SIG-M5 (cell line): ENCODE measurements at places on chromosomes 11 and 22.

- no peak for DNase-seq
Observed at GRCh38 chr11:12604557-12605153, 69.6 kb upstream of the TEAD1 start.

- DNase-seq = no peak
Observed at GRCh38 chr22:49354516-49355210, 473.0 kb downstream of the BRD1 start.

DNA sequence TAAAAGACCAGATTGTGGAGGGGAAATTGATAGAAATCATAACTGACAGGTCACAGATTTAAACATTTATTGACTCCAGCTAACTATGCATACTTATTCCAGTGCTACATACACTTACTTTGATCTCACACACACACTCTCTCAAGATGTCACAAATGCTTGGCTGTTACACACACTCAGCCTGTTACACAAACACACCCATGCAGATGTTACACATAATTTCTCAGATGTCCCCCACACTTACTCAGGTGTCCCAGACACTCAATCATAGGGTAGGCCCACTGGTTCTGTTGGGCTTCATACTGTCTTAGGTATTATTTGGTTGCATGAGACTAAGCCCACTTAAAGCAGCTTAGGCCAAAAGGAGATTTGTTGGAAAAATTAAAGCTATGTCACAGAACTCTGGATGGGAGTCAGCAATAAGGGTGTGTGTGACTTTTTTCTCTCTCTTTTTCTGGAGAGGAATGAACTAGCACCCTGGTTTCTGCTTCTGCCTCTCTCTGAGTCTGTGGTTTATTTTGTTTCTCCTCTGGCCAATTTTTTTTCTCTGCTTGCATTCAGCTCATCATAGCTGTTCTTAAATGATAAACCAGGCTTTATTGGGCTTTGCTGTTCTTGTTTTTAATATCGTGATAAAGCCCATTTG, 179.4 kb downstream of the INSC start:
- DNase-seq = no peak

- DNase-seq = no peak
Observed at GRCh38 chr22:28736301-28737155, 5.1 kb downstream of the CHEK2 start.

GRCh38 chr11:17642370-17642769, 77.0 kb upstream of the MYOD1 start:
- no peak for DNase-seq

- no peak for DNase-seq
Observed at GRCh38 chr22:30185129-30185528, 61.4 kb downstream of the LIF start.

GRCh38 chr11:92424281-92424680, 199.7 kb downstream of the FAT3 start:
- DNase-seq = no peak

- DNase-seq = no peak
Observed at GRCh38 chr11:72519220-72519881, 85.0 kb upstream of the CLPB start.

DNA sequence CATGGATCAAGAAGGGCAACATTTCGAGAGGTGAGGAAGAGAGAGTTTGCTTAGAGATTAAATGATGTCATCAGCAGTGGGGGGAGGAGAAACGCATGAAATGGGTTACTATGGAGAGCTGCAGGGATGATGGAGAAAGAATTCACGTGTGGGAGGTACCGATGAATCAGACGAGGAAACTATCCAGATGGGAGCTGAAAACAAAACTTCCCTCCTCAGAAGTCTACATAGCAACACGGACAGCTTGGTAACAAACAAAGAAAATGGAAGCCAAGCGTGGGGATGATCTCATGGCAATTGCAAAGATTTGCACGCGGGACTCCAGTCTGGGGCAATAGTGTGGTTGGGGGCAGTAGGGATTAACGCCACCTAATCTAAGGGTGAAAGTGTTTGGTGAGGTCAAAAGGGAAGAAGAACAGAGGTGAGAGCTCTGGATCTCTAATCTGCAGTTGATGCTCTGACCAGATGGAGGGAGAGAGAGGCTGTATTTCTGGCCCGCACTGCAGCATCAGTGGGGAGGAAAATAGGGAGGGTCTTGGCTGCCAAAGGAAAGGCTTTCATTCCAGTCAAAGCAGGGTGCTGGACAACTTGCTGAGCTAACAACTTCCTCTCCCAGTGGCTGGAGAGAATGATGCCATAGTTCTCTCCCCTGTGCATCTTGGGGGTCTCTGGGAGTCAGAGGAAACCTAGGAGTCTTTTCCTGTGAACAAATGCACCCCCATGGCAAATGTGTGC, 43.4 kb upstream of the CSNK2A3 start:
- no peak for DNase-seq

- no peak for DNase-seq
Observed at GRCh38 chr11:1707751-1708150, 10.8 kb downstream of the KRTAP5-6 start.

GRCh38 chr11:3221408-3222002, 2.9 kb upstream of the MRGPRG start:
- DNase-seq = no peak

GRCh38 chr11:27239305-27239942, 123.6 kb downstream of the CCDC34 start:
- no peak for DNase-seq

DNA sequence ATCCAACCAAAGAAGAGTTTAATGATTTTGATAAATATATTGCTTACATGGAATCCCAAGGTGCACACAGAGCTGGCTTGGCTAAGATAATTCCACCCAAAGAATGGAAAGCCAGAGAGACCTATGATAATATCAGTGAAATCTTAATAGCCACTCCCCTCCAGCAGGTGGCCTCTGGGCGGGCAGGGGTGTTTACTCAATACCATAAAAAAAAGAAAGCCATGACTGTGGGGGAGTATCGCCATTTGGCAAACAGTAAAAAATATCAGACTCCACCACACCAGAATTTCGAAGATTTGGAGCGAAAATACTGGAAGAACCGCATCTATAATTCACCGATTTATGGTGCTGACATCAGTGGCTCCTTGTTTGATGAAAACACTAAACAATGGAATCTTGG, 23.9 kb downstream of the KDM4D start:
- no peak for DNase-seq

DNA sequence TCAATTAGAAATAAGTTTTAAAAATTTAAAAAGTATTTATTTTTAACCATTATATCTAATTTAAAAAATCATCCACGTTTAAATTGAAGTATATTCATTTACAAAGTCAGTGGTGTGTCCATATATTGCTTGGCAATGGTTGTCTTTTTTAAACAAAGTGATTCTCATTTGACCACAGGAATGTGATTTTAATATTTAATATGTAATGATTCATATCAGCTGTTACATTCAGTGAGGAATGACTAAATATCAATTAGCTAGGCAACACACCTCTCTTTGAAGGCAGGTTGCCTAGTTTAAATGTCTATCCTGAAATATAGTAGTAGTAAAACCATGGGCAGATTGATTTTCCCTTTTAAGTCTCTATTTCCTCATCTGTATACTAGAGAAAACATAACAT, 392.2 kb upstream of the CCDC179 start:
- DNase-seq = no peak

- DNase-seq = no peak
Observed at GRCh38 chr11:80349997-80350396, 909.2 kb upstream of the TENM4 start.

GRCh38 chr22:30054067-30054763, 26.0 kb upstream of the HORMAD2 start:
- DNase-seq = no peak
